ENCODE measurements at places on chromosomes 4 and X. TPM values are rescaled to one million over a fixed set of nuclear protein-coding genes. Genes with fewer than 3 reads are reported as not detected.

The ARSJ gene
- 4.4 TPM for total RNA-seq

The DCAF12L1 gene
- total RNA-seq = not detected

DNA sequence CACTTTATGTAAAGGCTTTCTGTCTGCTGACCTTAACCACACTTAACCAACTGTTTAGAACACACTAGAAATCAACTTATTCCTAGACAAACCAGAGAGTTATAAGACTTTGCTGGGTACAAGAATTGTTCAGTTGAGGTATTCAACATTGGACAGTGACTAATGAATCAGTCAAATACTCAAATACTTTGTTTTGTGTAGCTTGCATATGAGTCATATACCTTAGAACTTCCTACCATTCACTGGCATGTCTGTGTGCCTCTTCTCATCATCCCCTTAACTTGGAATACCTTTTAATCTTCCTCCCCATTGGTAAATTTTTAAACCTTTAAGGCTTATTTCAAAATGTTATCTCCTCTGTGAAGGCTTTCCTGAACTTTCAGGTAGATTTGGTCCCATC lies 708.8 kb upstream of the GRIA3 start:
- no peak overlapping the region for H3K4me3 ChIP-seq
- no peak for DNase-seq
- no peaks in the 10 kb centered on the region for H3K36me3 ChIP-seq
- no peak overlapping the region for H3K27ac ChIP-seq

DNA sequence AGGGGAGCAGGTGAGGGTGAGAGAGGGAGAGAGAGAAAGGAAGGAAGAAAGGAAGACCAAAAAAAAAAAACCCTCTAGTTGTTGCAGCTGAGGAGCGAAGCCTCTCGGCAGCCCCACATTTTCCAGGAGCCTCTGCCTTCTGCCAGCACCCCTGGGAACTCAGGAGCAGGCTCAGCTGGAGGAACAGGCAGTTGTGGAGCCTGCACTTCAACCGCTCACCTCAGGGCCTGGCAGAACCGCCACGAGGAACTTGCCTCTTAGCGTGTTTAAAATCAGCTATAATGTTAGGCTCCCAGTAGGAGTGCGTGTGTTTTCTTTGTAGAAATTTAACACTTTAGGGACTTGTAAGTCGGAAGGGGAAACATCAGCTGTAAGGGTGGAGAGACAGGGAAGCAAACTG lies 65.7 kb downstream of the SEL1L3 start:
- peaks cover 17% of the 10 kb centered on the region for H3K4me1 ChIP-seq
- peak overlapping the region; percentile 93 for H3K27ac ChIP-seq
- DNase-seq = no peak
- H3K27me3 ChIP-seq = no peaks in the 10 kb centered on the region
- peaks cover 29% of the 10 kb centered on the region for H3K36me3 ChIP-seq

- H3K36me3 ChIP-seq = no peaks in the 10 kb centered on the region
- DNase-seq = peak; percentile 45
- no peak overlapping the region for H3K4me3 ChIP-seq
- H3K4me1 ChIP-seq = peaks cover 29% of the 10 kb centered on the region
- H3K27ac ChIP-seq = no peak overlapping the region
These were observed 202.3 kb upstream of the CENPE start for GRCh38 chr4:103400405-103400804.

DNA sequence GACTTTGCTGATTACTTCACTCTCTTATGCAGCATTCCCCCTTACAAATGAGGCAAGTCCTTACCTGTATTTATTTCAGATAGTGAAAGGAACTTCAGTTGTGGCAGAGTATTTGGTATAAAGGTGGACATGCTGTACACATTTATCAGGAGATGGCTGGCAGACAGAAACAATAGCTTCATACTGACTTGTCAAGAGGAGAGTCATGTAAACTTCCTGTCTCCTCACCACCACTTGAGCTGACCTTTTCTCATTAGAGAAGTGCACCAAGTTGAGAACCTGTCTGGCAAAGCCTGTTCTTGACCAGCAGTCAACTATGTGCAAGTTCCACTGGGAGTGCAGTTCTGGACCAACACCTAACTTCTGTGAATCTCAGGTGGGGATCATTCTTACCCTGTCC lies 80.8 kb downstream of the LARP1B start:
- no peak overlapping the region for H3K4me3 ChIP-seq
- H3K36me3 ChIP-seq = peaks cover 2% of the 10 kb centered on the region
- no peaks in the 10 kb centered on the region for H3K4me1 ChIP-seq
- DNase-seq = no peak
- H3K27ac ChIP-seq = no peak overlapping the region

GRCh38 chr4:129189630-129190029 lies 93.7 kb downstream of the C4orf33 start:
- DNase-seq = no peak
- H3K27me3 ChIP-seq = no peaks in the 10 kb centered on the region
- no peak overlapping the region for H3K27ac ChIP-seq
- H3K36me3 ChIP-seq = no peaks in the 10 kb centered on the region

Measured in SJCRH30 (cell line).